ENCODE measurements at places on chromosomes 3 and 15.

DNA sequence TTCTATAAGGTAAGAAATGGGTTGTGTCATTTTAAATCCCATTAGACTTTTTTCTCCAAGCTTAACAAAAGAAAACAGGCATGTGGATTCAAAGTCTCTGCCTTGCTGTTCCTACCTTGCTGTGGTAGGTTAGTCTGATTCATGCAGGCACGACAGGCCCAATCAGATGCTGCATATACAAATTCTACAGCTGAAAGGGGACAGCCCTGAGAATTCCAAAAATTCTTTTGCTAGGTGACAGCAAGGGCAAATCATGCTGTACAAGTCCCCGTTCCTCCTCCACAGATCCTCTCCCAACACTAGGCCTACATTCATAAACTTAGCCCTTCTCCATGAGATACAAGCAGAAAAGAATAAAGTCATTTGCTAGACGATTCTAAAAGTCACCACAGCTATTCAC lies 161.2 kb upstream of the THBS1 start:
- no peak for DNase-seq

DNA sequence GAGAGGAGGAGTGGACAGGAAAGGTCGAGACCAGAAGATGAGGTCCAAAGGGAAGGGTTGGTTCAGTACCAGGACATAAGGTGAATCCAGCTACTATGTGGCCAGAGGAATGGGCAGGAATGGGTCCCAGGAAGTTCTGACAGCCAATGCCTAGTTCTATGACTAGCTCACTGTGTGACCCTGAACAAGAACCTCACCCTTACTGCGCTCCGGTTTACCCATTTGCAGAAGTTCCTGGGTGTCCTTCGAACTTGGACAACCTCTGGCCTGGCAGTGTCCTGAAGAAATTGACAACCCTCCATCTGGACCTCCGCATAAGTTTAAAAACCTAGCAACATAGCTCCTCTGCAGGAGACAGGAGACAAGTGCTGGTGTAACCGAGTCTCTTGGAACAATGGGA lies 12.2 kb upstream of the PSTPIP1 start:
- DNase-seq, result no peak

DNA sequence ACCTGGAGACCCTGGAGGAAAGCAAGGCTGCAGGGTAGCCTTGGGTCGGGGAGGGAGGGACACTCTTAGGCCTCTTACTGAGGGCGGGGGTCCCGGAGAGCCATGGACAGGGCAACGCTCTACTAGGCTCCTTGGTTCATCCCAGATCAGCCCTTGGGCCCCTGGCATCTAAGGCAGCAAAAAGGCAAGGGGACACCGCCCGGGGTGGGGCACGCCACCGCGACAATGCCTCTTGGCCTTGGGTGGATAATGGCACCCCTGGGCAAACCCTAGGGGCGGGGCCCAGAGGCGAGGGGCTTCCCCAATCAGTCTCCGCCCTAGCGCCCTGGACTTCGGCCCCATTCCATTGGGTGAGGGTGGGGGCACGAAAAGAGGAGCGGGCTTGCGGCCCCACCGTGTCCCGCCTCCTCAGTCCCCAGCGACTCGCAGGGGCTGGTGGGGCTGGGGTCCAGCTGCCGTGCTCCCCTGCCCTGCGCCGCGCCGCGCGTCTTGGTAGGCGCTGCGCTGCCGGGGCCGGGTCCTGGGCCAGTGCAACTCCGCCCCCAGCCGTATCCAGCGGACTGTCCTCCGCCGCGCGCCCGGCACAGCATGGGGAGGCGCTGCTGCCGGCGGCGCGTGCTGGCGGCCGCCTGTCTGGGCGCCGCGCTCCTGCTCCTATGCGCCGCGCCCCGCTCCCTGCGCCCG lies at the start of gene CHST13:
Gene CHST13, plus strand, starts transcription at position 411 of the 684 bp plus-strand sequence. Its CDS starts 178 bp downstream, at position 589.
- DNase-seq, result no peak

DNA sequence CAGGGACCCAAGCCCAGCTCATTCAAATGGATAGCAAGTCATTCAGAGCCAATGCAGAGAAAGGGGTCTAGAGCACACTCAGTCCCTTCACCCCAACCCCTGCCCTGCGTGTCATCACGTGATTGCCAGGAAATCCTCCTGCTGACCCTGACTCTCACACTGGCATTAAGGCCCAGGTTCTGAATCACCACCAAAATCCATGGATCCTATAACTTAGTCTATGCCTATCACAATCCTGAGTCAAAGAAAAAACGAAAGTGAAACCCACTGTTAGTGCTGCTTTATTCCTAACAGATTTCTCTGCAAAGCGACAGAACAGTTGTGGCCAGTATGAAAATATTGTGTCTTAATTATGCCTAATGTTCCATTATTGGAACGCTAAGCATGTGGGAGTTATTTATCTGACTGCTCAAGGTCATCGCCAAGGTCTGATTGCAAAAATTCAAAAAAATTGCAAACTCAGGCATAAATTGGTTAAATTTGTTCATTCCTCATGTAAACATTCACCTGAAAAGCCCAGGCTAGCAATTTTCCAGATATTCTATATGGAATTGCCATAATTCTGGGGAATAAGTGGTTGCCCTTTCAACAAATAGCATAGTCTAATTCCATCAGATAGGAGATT lies 108.7 kb upstream of the EIF1B start:
- DNase-seq, result no peak

GRCh38 chr3:14948609-14949038 lies 1.2 kb downstream of the NR2C2 start:
- no peak for DNase-seq

DNA sequence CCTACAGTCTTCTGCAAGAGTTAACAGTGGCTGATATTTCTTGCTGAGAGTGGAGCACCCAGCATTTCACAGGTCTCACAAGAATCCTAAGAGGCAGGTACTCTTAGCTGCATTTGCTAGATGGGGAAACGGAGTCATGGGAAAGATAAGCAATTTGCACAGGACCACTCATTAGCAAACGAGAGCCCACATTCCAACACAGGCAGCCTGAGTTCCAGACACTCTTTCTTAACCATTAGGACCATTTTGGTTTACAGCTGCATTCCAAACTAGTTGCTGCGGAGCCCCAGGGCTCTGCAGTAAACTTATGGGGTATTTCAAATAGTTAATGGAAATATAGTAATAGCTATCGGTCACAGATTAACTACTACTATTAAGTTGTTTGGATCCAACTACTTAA lies 42.5 kb downstream of the LYZL4 start:
- DNase-seq, result no peak

GRCh38 chr3:141259821-141260629 lies 28.4 kb downstream of the PXYLP1 start:
- DNase-seq, result no peak

GRCh38 chr3:184738506-184738890 lies 26.6 kb upstream of the MAGEF1 start:
- no peak for DNase-seq

GRCh38 chr3:182737825-182738224 lies 55.5 kb upstream of the ATP11B start:
- no peak for DNase-seq

DNA sequence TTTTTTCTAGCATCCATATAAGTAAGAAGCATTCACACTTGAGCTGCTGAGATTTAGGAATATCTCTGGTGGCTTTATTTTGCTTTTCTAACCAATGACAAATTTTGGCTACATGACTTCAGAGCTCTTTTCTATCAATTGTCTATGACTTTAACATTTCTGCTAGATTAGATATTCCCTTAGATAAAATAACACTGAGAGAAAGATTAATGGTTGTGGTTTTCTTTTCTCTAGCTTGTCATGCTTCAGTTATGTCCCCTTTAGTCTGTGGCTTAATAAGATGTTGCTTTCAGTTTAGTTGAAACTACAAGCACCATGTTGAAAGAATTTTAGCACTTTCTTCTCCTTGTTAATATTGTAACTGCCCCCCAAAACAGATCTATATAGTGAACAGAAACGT lies 665.6 kb upstream of the CCDC54 start:
- no peak for DNase-seq

DNA sequence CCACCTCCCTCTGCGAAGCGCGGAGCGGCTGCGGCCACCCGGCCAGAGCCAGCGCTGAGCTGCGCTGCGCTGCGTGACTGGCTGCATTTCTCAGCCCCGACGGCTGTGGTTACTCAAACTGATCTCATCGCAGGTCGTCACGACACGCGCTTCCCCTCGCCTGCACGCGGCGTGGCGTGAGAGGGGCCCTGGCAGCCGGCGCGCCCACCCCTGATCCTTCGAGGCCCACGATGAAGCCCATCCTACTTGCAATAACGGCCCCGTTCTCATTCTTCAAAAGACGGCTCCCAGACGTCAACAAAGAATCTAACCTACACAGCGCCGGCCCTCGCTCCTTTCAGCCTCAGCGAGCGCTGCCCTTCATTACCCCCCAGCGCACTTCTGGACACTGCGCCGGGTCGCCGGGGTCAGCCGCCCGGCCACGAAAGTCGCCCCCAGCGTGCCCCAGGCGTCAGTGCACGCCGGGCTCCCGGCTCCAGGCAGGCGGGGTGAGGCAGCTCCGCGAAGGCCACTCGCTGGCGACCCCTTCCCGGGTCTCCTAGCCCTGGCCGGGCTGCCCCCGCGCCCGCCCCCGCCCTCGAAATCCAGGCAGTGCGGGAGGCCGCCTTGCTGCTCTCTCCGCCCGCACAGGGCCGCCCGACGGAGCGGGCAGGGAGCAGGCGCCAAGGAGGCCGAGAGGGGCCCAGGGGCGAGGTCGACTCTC lies 9.9 kb upstream of the LEKR1 start:
- DNase-seq, result no peak

DNA sequence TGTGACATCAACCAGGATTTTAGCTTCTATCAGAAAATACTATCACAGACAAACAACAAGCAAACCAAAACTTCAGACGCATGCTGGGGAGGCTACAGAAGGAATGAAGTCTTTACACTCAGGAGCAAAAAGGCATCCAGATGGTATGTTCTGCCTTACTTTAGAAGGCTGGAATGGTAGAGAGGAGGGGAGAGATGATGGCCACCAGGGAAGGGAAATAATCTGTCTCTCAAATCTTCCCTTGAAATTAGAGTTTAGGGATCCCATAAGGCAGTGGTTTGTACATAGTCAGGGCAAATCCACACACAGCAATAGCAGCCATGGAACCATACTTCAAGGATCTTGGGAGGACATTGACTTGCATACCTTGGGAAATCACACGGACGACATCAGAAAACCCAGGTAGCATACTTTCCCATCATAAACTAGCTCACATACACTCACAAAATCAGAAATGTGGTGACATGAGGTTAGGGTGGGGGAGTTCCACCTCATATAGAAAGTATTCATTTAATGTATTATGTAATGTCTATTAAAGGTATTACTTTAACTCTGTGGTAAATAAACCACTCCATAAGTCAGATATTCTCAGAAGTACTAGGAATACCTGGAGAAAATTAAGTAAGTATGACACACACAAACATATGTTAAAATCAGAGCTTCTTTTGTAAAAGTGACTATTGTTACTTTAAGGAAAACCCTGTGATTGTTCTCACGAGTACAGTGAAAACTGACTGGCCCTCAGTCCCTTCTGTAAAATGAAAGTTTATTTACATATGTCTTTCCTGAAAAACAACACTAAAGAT lies 9.4 kb downstream of the BTLA start:
- DNase-seq, result no peak

DNA sequence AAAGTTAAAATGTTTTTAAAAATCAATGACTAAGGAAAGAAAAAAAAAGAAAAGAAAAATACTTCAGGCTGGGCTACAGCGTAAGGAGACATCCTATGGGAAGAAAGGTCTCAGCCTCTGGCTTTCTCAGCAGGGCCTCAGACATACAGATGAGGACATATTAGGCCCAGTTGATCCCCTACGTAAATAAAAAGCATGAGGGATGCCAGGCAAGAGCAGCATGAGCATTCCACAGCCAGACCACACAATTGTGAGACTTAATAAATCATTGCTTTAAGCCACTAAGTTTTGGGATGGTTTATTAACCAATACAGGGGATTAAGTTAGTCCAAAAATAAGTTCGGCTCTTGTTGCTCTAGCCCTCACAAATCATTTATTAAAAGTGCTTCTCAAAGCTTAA lies 394.1 kb upstream of the NECTIN3 start:
- DNase-seq, result no peak

- DNase-seq, result no peak
Observed at GRCh38 chr15:29064290-29064689, 178.5 kb downstream of the APBA2 start.

DNA sequence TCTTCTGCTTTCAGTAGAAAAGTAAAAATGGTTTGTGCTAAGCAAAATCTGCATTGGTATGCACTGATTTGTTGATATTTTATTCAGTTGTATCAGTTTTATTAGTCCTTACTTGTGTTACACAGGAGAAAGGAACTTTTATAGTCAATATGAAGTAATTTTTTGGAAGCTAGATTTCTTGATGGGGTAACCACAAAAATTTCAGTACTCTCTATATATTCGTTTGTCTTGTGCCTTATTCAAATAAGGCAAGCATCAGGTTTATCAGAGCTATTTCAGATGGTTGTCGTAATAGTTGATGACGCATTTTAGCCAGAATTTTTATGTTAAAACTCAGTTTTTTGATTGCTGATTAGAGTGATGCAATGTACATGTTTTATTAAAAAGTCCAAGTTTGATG lies 50.7 kb upstream of the NIPA1 start:
- DNase-seq, result no peak

- no peak for DNase-seq
Observed at GRCh38 chr15:97545799-97546198, 414.7 kb upstream of the ARRDC4 start.

DNA sequence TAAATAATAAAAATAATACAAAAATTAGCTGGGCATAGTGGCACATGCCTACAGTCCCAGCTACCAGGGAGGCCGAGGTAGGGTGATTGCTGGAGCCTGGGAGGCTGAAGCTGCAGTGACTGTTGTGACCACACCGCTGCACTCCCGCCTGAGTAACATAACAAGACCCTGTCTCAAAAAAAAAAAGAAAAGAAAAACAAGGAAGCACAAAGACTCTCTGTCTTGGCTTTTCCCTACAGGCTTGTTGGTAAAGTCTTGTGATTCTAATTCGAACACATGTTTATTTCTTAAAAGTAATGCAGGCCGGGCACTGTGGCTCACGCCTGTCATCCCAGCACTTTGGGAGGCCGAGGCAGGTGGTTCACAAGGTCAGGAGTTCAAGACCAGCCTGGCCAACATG lies 60.1 kb downstream of the CAPN3 start:
- DNase-seq, result no peak

- DNase-seq, result no peak
Observed at GRCh38 chr15:90592131-90592881, 62.6 kb downstream of the CRTC3 start.

Measured in NCI-H1048 (cell line).